ENCODE measurements at places on chromosomes 11 and 22.

DNA sequence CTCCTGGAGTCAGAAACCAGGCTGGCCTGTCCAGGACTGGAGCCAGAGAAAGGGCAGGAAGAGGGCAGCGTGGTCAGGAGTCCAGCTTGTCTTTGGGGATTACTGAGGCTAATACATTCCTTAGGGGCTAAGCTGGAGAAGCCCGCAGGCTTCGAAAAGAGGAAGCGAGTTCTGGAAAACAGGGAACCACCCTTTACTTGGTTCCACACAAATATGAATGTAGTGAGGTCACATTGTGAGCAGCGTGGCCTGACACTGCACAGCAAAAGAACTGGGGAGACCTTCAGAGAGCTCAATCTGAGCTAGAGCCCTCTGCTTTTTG lies 132.3 kb downstream of the CEP164 start:
- no peak for DNase-seq

- no peak for DNase-seq
Measured at GRCh38 chr11:15590132-15590531, 475.4 kb downstream of the INSC start.

DNA sequence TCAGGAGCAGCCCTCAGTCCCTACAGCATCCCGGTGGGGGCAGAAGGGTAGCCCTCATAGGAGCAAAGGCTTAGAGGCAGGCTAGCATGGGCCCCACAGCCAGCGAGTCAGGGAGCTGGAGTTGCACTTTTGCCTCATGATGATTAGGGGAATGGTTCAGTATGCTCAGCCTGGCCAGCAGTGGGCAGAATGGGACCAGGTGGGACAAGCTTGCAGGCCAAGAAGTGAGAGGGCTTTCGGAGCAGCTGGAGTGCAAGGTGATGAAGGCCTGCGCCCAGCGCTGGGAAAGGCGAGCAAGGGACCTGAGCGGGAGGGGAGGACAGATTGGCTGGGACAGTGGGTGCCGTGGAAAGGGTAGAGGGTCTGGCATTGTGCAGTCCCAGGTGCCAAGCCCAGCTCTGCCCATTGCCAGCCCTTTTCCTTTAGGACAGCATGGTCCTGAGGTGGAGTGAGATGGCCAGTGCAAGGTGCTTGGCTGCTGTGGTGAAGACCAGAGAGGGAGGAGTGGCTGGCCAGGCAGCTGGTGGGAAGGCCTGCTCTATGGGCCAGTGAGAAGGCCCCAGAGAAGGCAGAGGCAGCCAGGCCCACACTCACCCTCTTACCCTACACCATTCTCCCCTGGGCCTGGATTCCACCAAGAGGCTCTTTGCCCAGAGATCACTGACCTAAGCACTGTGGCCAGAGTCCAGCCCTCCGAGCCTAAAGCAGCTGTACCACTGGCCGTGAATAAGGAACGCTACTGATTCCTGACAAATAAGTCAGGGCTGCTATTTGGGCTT lies 47.9 kb upstream of the SUSD2 start:
- DNase-seq, result no peak

DNA sequence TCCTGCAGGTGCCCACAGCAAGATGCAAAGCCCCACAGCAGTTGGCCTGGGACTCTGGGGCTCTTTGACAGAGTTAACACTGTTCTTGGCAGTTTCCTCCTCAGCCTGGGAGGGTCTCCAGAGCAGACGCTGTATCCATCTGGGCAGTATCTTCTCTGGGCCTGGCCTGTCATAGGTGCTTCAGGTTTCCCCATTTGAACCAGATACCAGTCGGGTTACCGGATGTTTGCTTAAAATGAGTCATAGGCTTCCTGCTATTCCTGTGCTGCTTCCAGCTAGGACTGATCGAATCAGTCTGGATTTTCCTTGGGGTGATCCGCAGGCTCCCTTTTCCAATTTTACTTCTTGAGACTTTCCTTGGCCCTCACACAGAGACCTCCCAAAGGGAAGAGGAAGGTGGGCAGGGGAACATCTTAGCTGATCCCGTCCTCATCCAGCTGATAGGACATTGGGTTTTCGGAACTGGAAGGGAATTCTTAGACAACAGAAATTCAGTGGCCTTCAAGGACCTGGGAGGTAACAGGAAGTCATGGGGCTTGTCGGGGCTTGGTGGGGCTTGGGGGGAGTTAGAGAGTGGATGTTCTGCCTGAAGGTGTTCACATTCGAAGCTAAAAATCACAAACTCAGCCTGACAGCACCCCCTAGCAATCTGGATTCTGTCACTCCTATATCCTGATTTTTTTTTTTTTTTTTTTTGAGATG lies 2.4 kb upstream of the RANGAP1 start:
- no peak for DNase-seq

- DNase-seq, result no peak
Measured at GRCh38 chr11:130197386-130198035, 37.9 kb downstream of the ST14 start.

DNA sequence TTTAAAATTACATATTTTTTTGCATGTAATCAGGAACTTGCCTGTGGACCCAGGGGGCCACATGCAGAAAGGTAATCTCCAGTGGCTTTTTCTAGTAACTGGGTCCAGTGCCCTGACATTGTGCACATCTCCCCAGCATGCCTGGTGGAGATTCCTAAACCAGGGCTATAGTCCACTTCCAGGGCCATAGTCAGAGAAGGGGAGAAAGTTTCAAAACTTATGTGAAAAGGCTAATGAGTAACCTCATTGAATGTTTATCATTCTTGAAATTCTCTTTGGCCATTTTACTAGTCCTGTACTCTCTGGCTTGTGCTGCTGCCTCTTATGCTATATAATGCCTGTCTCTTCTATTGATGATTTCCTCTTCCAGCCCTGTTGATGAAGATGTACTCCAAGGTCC lies 47.8 kb downstream of the BARX2 start:
- no peak for DNase-seq

DNA sequence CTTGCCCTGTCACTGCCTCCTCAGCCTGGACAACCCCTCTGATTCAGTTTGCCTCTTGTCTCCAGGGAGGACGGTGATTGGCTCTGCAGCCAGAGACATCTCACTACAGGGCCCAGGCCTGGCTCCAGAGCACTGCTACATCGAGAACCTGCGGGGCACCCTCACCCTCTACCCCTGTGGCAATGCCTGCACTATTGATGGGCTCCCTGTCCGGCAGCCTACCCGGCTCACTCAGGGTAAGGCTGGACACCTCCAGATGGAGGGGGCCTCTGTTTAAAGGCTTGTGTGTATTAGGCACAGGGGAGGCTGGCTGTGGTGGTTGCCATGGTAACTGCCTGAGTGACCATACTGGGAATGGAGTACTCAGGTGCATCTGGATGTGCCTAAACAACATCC lies 8.6 kb downstream of the PHLDB1 start:
- no peak for DNase-seq

GRCh38 chr11:57276169-57276970 lies 39.3 kb upstream of the APLNR start:
- DNase-seq, result no peak

DNA sequence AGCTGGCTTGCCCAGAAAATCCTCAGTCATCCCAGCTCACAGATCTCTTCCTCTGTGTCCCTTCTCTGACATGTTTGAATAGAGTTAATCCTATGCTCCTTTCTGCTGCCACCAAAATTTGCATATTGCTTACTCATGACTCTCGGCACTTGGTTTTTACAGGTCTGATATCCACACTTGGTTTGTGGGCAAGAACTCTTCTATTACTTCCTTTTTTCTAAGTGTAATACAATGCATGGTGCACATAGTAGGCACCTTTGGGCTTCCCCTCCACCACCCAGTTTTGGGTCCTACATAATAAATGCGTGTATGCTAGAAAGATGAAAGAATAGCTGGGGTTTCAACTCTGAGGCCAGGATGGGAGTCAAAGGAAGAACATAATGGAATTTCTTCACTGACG lies 69.7 kb upstream of the GRK3 start:
- DNase-seq, result no peak

GRCh38 chr11:3920148-3920852 lies 64.8 kb downstream of the STIM1 start:
- DNase-seq, result peak; percentile 45

DNA sequence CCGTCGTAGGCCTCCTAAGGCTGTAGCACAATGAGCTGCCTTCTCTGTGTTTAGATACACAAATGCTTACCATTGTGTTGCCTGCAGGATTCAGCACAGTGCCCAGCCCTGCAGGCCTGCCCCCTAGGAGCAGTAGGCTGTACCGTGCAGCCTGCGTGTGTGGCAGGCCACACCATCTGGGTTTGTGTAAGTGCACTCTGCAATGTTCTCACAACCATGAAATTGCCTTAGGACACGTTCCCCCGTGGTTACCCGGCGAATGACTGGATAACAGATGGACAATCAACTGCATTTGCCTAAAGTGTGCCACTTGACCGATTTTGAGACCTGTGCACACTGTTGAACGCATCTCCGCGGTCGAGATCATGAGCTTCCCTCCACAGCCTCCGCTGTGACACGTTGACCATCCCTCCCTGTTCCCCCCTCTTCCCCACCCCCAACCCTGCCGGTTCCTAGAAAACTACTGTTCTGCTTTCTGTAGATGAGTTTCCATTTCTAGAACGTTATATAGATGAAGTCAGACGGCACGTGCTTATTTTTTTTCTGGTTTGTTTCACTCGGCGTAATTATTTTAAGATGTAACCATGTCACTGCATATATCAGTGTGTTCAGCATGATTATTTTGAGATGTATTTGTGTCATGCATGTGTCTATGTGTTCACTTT lies 22.2 kb upstream of the CTSD start:
- DNase-seq, result no peak

Data from activated CD4-positive, CD25-positive, alpha-beta regulatory T cell (primary cell).